ENCODE measurements at places on chromosomes 5 and 9. TPM values are rescaled to one million over a fixed set of nuclear protein-coding genes. Genes with fewer than 3 reads are reported as not detected.

DNA sequence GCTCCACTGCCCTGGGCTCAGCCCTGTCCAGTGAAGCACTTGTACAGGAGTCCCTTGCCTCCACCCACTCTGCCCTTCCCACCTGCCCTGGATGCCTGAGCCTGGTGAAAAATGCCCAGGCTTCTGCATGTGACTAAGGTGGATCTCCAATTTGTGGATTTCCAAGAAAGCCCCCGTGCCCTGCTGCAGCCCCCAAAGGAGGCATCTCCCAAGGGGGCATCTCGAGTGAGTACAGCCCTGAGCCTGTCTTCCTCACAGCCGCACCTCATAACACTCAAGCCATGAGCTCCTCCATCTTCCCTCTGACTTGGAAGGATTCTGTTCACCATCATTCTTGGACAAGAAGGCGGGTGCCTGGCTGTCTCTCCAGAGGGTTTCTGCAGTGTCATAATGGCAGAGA, 158.0 kb upstream of the PPP1R26 start:
- DNase-seq, result no peak

DNA sequence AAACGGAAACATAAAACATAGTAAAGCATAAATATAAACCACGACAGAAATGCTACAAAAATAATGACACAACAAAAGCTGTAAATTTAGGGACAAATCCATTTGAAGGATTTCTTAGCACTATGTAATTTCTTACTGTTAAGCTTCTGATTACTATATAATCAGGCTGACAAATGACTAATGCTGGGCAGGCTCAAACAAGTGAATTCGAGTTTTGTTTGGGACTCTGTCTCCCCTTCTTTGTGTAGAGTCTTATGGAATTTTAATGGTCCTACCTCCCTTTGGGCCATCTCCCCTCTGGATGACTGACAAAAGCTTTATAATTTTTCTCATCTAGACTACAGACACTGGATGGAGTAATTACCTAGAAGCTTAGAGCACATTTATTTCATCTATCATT, 24.6 kb upstream of the KIF2A start:
- DNase-seq, result no peak

DNA sequence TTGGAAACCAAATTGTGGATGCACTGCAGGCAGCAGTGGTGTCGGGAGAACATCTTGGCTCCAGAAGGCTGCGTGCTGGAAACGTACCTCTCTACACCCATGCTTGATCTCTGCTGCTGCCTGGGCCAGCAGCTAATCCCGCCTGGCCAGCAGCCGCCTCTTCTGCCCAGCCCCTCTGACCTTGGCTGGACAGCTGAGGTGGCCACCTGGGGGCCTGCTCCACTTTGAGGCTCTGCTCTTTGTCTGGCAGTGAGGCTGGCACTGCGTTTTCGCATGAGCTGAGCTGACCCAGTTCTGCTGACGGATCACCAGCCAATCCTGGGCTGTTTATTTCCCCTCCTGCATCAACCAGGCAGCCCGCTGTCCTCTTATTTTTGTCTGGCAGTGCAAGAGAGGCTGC, 154.9 kb downstream of the TENT4A start:
- DNase-seq, result no peak

GRCh38 chr5:153888781-153889180, 149.9 kb downstream of the FAM114A2 start:
- DNase-seq, result no peak

DNA sequence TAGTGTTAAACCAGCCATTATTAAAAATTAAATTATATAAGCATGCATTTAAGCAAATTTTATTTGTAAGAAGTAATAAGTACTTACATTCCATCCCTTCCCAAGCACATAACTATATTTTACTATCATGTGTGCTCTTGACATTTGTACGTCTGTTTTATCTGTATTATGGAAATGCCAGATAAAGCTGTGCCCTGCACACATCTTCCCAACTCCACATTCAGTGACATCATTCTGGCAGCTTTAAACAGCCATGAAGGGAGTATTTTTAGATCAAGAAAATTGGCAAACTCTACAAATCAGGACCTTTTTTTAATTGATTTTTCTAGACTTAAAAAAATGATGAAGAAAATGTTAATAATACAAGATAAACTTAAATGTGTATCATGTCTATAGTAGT, 131.1 kb downstream of the WDR41 start:
- no peak for DNase-seq

The TMEM252 gene
- total RNA-seq, result not detected

The PCDHB3 gene
- 2.3 TPM for total RNA-seq

The CCL21 gene
- not detected for total RNA-seq

Data from H9 (cell line).